ENCODE measurements at places on chromosomes 13 and 19.
A peak's percentile ranks its signal among the peaks of the same experiment; 100 is the strongest.

DNA sequence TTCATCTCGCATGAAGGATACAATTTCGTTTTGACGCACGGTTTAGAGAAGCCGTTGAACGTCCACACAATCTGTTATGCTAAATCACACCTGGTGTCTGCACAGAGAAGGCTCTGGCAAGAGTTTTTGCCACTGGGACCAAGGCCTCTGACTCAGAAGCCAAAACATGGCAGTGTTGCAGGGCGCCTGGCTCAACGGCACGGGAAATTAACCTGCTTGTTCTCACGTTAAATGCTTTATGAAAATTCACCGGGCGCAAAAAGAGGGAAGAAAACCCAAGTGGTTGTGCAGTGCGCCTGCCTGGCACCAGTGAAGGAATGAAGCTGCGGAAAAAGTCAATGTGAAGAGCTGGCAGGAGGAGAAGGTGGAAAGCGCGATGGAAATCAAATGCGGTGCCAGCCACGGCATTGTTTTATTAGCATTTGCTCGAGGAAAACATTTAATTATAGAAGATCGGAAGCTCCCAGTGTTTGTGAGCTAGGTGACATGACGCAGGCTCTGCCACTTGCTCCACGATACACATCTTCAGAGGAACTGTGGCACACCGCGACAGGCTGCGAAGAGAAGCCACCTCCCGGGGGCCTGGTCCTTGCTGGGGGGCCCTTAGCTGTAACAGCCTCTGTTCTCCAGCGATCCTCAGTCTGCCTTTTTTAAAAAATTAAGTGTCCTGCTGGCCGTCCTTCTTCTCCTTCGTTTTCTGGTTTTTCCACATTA is 126.2 kb downstream of the ZIC5 start:
- no peak for DNase-seq

- peak; percentile 74 for DNase-seq
These were observed 4.2 kb downstream of the TMEM259 start for GRCh38 chr19:1016647-1017114.

GRCh38 chr19:57803594-57804325 is 11.0 kb downstream of the ZNF552 start:
- DNase-seq, result peak; percentile 62

GRCh38 chr19:35404879-35405622 is 34.2 kb downstream of the GPR42 start:
- DNase-seq, result peak; percentile 94

- DNase-seq, result no peak
These were observed 160.3 kb downstream of the ITGBL1 start for GRCh38 chr13:101612735-101613134.

DNA sequence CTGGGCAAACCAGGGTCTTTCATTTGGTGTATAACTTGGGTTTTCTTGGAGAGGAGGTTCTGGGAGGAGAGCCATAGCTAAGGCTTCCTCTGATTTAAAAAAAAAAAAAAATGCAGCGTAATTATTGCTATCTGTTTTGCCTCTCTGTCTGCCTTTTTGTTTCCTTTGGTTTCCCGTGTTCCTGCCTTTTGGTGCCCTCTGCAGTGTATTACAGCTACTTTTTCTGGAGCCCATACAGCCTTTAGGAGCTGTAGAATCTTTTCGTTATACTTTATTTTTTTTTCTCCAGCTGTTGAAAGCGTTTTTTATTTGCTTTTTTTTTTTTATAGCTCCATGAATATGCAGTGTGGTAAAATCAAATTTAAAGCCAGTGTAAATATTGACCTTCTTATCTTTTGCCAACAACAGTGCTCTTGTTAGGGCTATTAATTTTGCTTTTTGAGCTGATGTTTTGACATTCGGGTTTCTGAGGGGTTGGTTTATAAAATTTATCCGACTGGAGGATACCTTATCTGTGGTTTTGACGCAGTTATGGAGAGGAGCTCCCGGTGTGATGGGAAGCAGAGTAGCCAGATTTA is 38.1 kb downstream of the ZNF493 start:
- DNase-seq, result no peak

DNA sequence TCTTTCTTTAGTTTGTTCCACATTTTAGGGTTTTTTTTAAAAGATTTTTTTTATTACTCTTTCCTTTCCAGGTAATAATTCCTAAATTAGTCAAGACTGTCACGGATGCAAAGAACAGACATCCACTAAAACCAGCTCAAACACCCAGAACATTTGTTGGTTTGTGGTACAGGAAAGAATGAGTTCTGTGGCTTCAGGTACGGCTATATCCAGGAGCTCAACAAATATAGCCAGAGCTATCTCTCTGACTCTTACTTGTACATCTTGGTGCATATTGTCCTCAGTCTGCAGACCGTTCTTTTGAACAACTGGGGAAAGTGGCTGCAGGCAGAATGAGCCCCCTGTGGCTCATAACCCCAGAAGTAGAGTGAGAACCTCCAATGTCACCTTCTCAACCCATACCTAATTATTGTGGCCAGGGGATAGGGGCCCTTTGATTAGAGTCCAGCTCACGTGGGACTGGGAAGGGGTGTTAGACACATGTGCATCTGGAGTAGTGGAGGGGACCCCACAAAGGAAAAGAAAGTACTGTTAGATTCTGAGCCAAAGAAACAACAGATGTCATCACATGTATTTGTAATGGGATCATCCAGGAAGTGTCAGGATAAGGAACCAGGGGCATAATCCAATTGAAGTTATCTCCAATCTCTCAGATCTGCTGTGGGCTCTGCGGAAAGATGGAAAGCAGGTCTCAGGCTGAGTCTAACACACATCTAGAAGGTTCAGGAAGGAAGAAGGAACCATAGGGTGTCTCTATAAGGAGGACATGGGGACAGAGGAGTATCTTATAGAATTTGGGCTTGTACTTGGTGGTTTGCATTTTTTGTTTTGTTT is 1.9 kb upstream of the ZNF358 start:
- no peak for DNase-seq

DNA sequence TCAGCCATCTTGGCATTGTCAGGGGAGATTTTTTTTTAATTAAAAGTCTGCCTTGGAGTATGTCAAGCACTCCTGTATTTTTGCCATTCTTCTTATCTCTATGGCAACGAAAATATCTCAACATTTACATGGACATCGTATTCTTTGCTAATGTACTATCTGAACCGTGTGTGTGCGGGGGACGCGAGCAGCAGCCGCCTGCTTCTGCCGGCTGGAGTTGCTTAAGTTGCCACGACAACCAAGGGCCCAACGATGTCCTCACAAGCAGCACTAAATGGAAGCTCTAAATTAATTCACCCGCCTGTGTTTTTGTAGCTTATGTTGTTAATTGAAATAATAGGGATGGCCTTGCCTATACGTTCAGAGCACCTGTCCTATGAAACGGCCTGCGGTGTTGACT is 309.5 kb downstream of the TEX29 start:
- no peak for DNase-seq

GRCh38 chr13:45512098-45512496 is 47.4 kb downstream of the COG3 start:
- peak; percentile 84 for DNase-seq
